Activated CD8-positive, alpha-beta memory T cell treated with anti-CD3 and anti-CD28 coated beads, Interleukin-2, amount 50 U/mL, for 4 hours (primary cell): ENCODE measurements at places on chromosomes 7 and 10.

DNA sequence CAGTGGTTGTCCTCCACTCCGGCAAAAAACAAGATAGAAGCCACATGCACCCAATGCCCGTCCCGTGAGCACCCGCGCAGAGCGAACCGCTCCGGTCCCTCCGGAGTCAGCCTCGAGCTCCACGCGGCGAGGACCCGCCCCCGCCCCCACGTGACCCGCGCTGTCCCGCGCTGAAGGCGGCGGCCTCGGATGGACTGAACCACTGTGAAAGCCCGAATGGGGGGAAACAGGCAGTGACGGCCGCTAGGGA, 766 bp upstream of the EIF3B start:
- DNase-seq = peak; percentile 92

DNA sequence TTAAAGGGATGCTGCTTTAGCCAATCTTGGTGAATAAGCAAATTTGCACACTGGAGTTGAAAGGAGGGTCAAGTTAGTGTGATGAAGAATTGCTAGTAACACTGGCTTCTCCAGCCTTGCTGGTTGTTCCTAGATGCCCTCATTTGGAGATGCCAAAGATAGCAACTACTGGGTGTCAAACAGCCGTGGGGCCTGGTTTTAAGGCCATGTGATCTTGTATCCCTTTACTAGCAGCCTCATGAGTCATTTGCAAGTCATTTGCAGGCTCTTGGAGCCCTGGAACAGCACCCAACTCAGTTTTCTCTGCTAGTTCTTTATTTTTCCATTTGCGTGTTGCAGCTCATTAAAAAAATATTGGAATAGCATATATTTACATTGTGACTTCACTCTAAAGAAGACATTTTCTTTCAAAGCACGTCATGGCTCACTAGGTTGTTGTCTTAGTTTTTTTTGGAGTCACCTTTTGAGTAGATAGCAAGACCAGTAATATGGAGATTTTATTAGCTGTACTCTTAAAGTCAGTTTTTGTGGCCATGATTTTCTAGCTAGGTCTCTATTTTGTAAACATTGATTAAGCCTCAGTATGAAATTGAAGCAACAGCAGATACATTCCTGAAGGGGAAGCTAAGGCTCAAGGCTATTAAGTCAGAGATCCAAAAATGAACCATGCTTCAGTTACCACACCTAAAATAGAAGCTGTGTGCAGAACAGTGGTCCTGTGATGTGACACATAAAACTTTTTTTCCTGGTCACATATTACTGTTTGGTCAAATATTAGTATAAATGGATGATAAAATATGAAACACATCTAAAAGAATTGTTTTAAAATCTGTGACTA, 1.3 kb downstream of the LSMEM1 start:
- DNase-seq = no peak

DNA sequence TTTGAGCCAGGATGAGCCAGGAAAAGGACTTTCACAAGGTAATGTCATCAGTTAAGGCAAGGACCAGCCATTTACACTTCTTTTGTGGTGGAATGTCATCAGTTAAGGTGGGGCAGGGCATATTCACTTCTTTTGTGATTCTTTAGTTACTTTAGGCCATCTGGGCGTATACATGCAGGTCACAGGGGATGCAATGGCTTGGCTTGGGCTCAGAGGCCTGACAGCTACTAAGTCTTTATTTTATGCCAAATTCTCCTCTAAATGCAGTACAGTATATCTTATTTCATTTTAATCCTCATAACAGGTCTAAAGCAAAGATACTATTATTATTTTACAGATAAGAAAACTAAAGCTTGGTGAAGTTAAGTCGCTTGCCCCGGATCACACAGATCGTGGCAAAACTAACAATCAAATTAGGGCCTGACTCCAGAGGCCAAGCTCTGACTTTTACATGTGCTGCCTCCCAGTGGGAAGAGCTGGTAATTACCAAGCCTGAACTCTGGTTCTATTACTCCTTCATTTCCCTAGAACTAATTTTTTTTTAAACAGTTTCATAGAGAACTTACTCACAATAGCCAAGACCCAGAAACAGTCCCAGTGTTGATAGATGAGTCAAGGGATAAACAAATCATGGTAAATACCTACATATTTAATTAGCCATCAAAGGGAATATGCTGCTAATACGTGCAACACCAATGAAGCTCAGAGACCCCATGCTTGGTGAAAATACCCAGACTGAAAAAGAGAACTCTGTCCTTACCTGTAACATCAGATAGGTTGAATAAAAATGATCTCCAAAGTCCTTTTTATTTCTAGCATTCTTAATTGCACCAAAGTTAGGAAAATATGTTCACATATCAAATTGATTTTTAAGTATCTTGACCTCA, 35.4 kb downstream of the C7orf25 start:
- peak; percentile 46 for DNase-seq

- DNase-seq = no peak
Observed at GRCh38 chr10:3763035-3763456, 22.0 kb downstream of the KLF6 start.

DNA sequence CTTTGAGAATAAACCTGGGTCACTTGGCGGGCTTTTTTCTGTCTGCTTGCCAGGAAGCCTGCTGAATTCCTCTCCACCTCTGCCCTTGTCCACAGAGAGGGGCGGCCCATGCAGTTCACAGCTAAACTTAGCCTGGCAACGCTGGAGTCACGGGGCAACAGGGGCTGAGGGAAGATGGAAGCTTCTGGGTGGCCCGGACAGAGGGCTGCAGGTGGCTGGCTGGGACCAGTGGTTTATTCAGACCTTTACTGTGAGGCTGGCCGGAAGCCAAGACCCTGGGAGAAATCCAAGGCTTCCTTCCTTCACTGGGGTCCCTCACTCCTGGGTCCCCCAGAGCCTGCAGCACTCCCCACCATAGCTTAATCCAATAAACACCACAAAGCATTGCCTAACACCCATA, 17.0 kb downstream of the ITPRIP start:
- no peak for DNase-seq

DNA sequence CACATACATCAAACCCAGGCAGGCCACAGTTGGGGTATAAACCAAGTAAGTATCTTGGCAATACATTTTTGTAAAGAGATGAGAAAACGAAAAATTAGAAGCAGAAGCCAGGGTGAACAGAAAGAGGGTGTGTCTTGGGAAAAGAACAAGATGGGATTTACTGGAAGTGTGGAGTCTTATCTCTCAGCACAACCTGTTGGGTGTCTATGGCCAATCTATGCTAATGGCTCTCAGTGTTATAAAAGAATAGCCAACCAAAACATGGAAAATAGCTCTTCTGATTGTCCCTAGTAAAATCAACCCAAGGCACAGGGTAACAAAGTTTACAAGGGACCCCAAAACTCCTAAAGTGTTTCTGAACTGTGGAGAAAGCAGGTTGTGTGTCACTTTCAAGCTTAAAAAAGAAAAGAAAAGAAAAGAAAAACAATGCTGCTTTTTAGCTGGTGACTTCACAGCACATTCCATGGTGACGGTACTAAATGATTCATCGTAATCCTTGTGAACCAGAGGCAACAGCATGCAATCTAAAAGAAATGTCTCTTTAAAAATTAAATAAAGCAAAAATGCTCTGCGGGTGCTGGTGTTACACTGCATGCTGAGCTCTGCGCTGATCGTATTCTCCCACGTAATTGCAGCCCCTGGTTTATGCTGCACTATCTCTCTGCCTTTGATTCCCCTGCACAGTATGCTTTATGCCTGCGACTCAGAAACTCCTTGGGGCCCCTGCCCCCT, 100.8 kb downstream of the C10orf90 start:
- DNase-seq = no peak

DNA sequence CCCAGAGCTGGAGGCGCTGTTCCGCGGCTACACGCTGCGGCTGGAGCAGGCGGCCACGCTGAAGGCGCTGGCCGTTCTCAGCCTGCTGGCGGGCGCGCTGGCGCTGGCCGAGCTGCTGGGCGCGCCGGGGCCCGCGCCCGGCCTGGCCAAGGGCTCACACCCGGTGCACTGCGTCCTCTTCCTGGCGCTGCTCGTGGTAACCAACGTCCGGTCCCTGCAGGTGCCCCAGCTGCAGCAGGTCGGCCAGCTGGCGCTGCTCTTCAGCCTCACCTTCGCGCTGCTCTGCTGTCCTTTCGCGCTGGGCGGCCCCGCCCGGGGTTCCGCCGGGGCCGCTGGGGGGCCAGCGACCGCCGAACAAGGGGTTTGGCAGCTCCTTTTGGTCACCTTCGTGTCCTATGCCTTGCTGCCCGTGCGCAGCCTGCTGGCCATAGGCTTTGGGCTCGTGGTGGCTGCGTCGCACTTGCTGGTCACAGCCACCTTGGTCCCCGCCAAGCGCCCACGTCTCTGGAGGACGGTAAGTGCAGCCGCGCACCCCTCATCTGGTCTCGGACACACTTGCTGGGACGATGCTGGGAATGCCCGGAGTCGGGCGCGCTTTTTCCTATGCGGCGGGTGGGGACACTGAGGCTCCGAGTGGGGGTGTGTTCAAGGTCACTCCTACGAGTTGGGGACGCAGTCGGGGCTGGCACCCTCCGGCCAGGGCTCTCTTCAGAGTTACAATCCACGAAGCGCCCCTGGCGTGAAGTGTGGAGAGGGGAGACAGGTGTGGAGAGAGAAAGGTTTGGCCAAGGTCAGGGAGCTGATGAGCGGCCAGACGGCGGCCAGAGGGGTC, 717 bp downstream of the ADCY1 start:
- DNase-seq = no peak
